ENCODE measurements at places on chromosomes 4 and X.

- DNase-seq = no peak
Measured at GRCh38 chrX:13689741-13690211, 848 bp downstream of the RAB9A start.

GRCh38 chr4:40933272-40934053 is 183.7 kb downstream of the NSUN7 start:
- DNase-seq = no peak

DNA sequence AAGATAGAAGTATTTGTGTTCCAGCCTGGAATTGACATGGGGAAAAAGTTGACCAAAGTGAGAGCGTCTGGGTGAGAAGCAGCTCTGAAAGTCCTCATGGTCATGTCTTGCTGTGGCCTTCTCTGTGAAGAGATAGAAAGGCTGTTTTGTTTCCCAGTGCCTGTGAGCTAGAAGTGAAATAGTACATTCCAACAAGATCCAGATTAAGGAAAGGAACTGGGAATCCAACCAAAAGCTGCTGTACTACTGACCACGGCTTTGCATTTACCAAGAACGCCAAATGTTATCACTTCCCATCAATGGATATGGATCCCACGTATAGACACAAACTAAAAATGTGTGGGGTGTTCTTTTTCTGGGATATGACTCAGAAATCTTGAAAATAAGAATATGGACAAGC is 51.2 kb downstream of the TENM3 start:
- no peak for DNase-seq

DNA sequence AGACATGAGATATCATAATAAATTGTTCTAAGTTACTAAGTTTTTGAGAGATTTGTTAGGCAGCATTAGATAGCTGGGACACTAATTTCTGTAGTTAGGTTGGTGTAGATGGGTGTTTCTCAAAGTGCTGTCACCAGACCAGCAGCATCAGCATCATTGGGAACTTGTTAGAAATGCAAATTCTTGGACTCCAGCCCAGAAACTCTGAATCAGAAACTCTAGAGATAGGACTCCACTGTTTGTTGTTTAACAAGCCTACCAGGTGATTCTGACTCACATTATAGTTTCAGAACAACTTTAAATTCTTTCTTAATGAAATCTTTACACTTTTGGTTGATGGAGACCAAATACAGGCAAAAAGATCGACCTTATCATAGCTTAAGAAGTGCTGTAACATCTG is 173.7 kb downstream of the PABPC4L start:
- no peak for DNase-seq

DNA sequence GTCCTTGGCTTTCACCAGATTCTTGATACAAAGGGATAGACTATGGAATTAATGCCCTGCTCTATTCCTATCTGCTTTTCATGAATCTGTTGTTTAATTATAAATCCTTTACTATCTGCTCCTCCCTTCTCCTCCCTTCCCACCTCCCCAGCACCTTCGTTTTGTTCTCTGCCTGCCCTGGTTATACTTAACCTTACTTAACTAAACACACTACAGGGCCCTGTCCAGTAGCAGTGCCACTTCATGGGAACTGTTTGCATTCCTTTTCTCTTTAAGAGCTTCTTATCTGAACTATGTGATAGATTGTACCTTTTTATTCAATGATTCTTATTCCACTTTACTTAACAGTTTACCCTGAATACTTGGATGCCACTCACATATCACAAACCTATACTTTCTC is 830 bp downstream of the HOPX start:
- DNase-seq = no peak

DNA sequence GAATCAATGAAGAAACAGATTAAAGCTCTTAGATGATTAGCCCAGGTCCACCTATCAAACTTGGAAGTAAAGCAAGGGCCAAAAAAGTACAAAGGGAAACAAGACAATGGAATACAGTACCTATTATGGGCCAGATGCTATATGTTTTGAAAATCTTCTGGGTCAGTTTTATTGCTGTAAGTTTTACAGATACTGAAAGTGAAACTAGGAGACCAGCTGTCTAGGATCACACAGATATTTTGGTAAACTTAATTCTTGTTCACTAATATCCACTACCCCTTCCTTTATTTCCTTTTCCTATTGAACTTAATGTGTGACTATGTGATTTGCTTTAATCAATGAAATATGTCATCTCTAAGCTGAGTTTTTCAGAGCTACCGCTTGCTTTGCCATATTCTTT is 505.4 kb upstream of the PITX2 start:
- DNase-seq = no peak

GRCh38 chrX:41085878-41086626 is 807 bp downstream of the USP9X start:
- no peak for DNase-seq

DNA sequence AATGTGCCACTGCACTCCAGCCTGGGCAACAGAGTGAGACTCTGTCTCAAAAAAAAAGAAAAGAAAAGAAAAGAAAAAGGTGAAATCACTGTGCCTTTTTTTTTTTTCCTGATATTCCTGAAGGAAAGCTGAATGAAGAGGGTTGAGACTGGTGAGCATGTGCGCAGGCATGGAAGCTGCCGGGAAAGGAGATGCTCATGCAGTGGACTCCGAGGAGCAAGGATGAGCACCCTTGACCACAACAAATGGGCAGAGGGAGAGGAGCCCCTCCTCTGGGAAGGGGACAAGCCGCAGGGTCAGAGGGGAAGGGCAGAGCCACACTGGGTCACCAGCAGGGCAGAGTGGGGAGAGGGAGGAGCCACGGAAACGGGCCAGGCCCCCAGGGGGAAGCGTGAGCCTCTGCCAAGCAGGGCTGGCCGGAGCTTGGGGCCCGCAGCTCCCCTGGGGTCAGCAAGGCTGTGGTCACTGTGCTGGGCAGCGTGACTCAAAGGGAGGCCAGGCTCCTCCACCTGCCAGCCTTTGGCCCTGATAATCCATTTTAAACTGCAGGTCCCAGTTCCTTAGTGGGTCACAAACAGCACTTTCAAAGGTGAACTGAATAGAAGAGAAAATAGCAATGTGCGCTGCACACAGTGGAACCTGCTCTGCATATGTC is 79.8 kb downstream of the NAT8L start:
- DNase-seq = no peak
